Cerebellar nuclear complex (tissue), 1 donor: ENCODE measurements at places on chromosomes 1 and 21.

DNA sequence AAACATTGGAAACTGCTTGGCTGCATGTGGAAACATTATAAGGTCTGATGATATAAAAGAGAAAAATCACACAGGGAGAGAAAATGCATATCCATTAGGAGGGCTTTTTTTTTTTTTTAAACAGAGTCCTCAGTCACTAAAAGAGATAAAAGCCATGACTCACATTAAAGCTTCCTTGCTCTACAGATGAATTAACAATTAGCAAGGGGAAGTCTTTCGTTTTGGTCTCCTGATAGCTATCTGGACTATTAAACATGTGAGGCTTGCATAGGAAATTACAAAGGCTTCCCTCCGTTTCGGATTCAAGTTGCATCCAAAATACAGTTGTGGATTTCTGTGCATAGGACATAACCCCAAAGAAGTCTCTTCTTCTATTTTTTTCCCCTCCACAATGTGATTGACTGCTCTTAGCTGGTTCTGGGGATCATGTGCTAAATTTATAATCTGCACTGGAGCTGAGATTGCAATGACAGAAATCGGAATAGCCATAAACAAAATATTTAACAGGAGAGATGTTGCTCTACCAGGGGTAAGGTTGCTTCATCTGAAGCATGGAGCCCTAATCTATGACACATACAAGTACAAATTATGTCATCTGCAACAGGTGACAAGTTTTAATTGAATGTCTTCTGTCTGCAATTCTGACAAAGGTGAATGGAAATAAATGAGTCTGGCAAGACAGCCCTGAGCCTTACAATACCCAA lies 146.8 kb downstream of the ESRRG start:
- no peak for DNase-seq

DNA sequence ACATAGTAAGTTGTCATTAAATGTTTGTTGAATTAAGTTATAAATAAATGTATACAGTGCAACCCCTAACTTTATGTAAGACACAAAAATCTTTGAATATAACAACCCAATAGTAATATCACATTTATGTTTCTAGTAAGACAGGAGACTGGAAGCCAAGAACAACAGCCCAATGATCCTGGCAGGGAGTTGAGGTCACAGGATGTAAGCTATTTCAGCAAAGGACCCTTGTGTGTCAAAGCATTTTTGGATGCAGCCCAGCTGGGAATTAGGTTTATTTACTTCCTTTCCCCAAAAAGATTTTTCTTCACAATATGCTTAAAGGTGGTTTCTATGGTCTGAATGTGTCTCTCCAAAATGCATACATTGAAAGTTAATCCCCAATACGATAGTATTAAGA lies 34.0 kb upstream of the ABCA4 start:
- DNase-seq, result no peak

DNA sequence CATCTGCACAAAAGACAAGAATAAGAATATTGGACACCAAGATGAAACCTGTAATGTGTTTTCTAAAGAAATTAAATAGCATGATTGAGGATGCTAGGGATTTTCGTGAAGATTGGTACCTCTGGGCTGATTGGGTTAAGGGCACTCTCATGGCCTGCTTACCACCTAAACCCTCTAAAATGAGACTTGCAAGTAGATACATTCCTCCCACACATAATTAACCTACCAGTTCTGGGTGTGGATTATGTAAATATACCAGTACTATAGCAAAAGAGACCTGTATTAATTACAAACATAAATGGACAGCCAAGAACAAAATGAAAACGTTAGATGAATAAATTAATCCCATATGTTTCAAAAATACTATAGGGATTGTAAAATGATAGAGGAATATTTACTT lies 1069.6 kb upstream of the B3GALT2 start:
- DNase-seq, result no peak

DNA sequence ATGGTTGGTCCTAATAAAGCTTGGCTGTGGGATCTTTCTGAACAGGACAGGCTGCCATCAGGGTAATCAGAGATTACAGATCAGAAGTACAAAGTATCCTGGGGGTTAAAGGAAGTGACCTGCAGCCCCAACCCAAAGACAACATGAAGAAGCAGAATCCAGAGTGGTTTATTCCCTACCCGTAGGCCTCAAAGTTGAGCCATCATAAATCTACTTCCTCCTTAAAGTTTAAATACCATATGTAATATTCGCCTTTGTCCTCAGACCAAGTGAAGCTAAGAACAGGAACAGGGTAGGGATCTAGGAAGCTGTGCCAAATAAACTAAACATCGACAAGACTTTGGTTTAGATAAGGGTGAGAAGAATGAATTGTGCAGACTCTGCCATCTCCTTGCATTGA lies 15.9 kb upstream of the DHX9 start:
- no peak for DNase-seq

- no peak for DNase-seq
Measured at GRCh38 chr1:247332215-247332622, 552 bp upstream of the ZNF496 start.

DNA sequence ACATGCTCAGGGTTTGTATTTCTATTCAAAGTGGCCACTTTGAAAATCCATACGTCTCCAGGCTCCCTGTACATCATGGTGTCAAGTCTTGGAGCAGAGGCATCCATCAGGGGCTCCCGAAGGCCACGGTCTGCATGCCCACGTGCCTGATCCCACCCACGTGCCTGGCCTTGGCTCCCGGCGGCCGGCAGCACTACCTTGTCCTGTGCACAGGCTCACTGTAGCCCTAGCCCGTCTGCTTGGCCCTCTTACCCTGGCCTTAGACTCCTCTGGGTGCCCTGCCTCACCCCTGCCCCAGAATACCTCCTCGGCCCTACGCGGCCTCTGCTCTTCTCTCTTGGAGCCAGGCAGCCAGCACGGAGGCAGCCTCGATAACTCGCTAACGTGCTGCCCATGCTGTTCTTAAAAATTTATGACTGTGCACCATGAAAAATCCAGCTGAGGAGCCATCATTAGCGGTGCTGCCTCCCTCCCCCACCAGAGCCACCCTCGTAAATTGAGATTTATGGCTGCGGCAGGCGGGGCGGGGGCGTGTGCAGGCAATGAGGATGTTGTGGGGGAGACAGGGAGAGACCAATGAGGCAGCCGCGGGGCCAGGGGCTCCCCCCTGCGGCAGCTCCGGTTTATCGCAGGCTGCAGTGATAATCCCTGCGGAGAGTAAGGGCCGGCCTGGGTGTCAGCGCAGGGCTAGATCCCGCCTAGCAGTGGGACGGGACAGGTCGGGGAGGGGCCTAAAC lies 24.6 kb downstream of the DMAP1 start:
- no peak for DNase-seq
